Epithelial cell of esophagus (primary cell): ENCODE measurements at places on chromosomes 4 and X.

GRCh38 chr4:53273726-53274125 lies 92.1 kb downstream of the SCFD2 start:
- peak; percentile 7 for DNase-seq

GRCh38 chr4:128579154-128579853 lies 230.2 kb upstream of the JADE1 start:
- DNase-seq = peak; percentile 28

- no peak for DNase-seq
Observed at GRCh38 chrX:85288992-85289723, 45.4 kb downstream of the ZNF711 start.

GRCh38 chr4:187166886-187167512 lies 443.3 kb upstream of the FAT1 start:
- DNase-seq = peak; percentile 6

DNA sequence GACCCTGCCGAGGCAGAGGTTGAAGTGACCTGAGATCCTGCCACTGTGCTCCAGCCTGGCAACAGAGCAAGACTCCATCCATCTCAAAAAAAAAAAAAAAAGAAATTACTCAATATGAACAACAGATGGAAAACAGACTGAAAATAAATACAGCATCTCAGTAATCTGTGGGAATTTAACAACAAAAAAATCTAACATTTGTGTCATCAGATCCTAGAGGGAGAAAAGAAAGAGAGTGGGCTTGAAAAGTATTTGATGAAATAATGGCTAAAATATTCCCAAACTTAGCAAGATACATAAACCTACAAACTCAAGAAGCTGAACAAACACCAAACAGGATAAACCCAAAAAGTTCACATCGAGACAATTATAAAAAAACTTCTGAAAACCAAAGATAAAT lies 84.7 kb downstream of the CENPC start:
- no peak for DNase-seq

DNA sequence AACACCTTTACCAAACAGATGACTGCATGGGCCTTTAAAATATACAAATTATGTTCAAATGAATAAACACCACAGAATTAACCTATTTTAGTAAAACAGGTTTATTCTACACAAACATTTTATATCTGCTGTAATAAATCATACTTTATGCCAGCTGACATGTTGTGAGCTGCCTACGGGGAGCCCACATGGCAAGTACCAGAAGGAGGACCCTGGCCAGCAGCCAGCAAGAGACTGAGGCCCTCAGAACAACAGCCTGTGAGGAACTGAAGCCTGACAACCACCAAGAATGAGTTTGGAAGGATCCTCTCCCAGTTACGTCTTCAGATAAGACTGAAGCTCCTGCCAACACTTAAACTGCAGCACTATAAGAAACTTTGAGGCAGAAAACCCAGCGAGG lies 377.0 kb downstream of the PDGFC start:
- DNase-seq = peak; percentile 39

DNA sequence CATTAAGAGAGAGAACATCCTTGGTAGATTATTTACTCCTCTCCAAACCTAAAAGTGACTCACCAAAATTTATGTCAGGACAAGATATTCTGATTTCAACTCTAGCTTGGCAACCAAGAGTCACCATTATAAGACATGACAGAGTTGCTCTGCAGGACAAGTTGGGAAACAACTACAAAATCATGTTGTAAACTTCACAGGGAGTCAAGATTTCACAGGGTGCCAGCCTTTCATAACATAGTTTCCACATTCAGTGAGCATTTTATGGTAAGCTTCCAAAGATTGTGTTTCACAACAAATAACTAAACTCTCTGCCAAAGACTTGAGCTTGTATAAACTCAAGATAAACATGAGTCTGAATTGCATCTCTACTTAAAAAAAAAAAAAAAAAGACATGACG lies 121.0 kb upstream of the DIAPH2 start:
- DNase-seq = peak; percentile 14

DNA sequence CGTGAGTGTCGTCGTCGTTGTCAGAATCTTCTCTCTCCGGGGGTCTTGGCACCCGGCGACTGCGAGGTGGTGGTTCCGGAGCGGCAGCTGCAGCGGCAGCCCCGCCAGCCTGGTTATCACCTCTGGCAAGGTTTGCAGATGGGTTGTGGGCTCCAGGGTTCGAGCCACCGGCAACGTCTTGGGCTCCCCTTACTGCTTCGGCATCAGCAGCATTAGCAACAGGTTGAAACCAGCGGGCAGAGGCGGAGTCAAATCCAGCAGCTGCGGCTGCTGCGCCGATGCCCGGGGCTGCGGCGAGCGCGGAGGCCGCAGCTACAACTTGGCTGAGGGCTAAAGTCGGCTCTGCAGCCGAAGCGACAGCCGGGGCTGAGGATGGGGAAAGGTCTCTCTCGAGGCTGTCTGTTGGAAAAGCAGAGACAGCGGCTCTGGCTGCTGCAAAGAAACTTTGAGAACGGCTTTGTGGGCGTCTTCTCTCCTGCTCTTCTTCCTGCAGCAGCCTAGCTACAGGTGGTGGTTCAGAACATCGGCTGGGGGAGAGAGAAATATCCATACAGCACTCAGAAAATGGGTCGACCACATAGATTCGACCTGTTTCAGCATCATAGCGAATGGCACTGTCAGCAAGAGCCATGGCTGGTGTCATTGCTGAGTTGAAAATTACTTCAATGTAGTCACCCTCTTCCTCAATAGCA lies 3.6 kb downstream of the IRS4 start:
- DNase-seq = peak; percentile 3

DNA sequence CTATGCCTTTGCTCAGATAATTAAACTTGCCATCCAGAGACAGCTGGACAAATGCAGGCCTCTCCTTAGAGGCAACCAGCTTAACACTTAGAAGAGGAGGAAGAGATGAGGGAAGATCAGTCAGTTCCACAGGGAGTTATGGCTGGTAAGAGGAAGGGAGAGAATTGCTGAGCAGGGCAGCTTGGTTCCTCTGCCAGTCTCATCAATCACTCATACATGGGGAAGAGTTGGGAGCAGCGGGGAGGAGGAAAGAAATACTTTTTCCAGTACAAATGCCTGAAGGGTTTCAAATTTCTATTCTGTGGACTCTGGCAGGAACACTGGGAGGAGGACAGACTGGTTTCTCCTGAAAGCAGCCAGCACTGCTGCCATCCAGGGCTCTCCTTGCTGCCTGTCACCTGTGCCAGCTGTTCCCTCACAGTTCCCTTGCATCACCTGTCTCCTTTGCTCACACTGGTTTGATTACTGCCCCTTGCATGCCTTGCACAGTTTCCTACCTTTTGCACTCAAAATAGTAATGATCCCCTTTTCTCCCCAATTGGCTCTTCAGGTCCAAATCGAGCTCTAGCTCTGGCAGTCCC lies 59.5 kb downstream of the PGRMC2 start:
- peak; percentile 70 for DNase-seq

- no peak for DNase-seq
Observed at GRCh38 chr4:148253768-148254167, 188.4 kb downstream of the NR3C2 start.

DNA sequence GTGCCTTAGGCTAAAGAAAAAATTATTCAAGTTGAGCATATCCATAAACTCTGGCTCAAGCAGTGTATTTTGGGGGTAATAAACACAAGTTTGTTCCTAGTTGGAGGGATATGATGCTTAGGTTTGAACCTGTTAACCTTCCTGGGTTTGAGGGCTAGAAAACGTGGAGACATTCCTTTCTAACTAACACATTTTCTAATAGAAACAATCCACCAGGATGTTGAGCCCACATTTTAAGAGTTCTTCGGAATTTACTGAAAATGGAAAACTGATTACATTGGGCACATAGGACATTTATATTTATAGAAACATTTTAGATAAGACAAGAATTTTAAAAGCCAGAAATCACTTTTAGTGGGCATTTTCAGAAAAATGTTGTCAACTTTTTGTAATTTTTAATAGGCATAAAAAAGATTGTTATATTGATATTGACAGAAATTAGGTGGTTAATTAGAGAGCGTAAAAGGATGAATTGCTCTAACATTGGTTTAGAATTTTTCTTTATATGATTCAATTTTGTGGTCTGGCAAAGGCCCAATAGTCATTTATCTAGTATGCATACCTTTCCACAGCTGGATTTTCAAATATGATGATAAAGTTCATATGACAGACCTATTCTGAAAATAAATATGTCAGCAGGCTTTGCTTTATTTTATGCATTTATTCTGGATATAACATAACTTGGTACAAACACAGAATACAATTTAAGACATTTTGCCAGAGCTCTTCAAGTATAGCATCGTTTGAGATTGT lies 49.2 kb downstream of the CEP44 start:
- DNase-seq = peak; percentile 66

DNA sequence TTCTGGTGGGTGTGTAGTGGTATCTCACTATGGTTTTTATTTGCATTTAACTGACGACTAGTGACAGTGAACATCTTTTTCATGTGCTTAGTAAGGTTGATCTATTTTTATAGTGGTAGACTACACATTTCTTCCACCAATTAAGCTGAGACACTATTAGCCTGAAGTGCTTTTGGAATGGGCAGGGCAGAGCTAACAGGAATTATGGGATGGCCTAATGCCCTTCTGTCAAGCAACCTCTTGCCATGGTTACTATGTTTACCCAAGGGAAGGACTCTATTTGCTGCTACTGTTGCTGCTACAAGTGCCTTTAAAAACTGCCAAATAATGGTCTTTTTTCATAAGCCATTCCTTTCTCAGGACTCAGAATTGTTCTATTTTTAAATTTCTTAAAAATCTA lies 676.7 kb upstream of the ACTRT1 start:
- no peak for DNase-seq

- DNase-seq = no peak
Observed at GRCh38 chr4:109721033-109721432, 8.8 kb downstream of the PLA2G12A start.

- DNase-seq = no peak
Observed at GRCh38 chrX:18098763-18099162, 121.9 kb downstream of the BEND2 start.

GRCh38 chr4:154707877-154708276 lies 35.9 kb upstream of the LRAT start:
- peak; percentile 85 for DNase-seq

- DNase-seq = no peak
Observed at GRCh38 chrX:6813836-6814370, 279.0 kb upstream of the VCX3A start.

DNA sequence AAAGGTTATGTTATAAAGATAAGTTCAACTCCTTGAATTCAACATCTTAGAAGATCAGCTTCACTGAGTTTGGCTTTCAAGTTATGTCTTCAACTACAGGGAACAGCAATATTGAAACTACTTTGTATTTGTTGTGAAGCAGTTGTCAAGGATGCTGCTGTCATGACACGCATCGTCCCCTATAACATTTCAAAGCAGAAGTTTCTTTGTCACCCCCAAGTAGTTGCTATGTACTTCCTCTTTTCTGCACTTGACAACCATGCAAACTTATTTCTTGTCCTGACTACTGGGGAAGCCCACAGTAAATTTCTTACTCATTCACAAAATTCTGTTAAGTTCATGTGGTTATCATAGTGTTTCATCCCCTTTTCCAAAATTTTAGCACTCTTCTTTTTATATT lies 14.3 kb downstream of the ANTXR2 start:
- DNase-seq = no peak

DNA sequence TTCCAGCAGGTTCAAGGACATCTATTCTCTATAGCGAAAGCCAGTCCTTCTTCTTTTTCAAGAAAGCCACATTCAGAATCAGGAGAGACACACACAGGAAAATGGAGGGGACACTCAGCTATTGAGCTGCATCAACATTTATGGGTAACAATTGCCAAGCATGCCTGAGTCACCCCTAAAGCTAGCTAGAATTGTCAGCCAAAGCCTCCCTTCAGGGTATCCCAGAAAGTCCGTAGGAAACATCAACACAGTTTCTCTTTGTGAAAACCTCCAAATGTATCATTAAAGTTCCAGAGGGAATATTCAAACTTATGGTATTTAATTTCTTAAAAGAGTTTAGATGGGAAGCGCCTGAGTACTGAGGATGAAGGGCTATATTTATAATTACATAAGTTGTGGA lies 331.1 kb upstream of the SLC7A11 start:
- DNase-seq = no peak

DNA sequence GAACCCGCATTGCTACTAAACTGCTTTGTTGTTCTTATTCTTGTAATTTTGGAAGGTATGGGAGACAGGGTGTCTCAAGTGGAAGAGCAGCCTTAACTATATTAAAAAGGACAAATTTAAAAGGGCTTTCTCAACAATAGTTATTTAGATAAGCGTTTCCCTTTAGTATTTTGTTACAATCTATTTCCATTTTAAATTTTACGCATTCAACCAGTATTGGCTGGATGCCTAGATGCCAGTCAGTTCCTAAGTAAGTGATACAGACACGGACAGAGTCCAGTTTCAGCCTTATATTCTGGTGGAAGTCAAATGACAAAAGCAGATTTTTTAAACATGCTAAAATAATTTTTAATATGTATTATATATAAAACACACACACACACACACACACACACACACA lies 28.3 kb downstream of the FAT1 start:
- no peak for DNase-seq

DNA sequence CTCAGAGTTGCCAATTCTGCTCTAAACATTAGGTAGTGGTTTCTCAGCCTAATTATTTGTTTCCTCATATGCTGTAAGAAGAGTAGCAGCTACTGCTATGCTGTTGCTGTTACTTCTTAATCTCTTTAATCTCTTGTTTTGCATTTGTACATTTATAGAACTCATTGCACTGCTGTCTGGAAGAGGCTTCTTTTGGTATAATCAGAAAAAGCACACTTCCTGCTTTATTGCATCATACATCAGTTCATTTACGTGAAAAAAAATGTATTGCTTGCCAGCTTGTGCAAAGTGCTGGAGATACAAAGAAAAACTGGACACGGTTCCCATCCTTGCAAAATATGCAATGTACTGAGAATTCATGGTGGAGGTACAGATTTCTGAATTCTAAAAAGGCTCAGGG lies 332.0 kb downstream of the GRXCR1 start:
- no peak for DNase-seq

DNA sequence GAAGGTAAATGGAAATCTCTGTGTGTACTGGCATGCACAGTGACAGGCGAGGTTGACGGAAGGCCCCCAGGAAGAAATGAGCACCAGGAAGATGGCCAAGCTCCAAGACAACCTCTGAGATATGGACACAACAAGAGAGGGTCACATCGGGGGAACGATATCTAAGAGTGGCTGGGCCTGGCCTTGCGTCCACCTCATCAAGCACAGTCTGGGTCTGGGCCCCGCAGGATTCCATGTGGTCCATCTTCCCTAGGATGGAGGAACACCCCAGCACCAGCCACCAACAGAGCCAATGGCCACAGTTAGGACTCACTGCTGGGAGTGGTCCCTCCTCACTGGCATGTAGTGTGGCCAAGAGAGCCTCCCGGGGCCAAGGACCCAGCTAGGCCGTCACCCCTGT lies 272.6 kb upstream of the AGTR2 start:
- DNase-seq = no peak

- no peak for DNase-seq
Observed at GRCh38 chr4:95505799-95506198, 43.0 kb downstream of the UNC5C start.

- no peak for DNase-seq
Observed at GRCh38 chr4:155984106-155984797, 30.6 kb upstream of the CTSO start.

- no peak for DNase-seq
Observed at GRCh38 chr4:159983082-159983481, 880.2 kb downstream of the RAPGEF2 start.

GRCh38 chr4:60611762-60612496 lies 588.2 kb upstream of the ADGRL3 start:
- DNase-seq = peak; percentile 99
